Umbilical cord (tissue), 2 donors: ENCODE measurements at places on chromosomes 4 and X. TPM values are rescaled to one million over a fixed set of nuclear protein-coding genes. Genes with fewer than 3 reads are reported as not detected.

HELT gene
- total RNA-seq = not detected

PDCL2 gene
- total RNA-seq = not detected

FREM3 gene
- 2.2 TPM for total RNA-seq

MAGEE1 gene
- 0.24 TPM for total RNA-seq

TDO2 gene
- 40.9 TPM for total RNA-seq

MFAP3L gene
- 2.9 TPM for total RNA-seq

OTC gene
- not detected for total RNA-seq

MSANTD1 gene
- total RNA-seq = 10.6 TPM

HSFX2 gene
- 0.96 TPM for total RNA-seq
